ENCODE measurements at places on chromosomes 1 and 21.
A peak's percentile ranks its signal among the peaks of the same experiment; 100 is the strongest.

GRCh38 chr1:42195841-42196240, 31.3 kb upstream of the GUCA2A start:
- no peak for DNase-seq

DNA sequence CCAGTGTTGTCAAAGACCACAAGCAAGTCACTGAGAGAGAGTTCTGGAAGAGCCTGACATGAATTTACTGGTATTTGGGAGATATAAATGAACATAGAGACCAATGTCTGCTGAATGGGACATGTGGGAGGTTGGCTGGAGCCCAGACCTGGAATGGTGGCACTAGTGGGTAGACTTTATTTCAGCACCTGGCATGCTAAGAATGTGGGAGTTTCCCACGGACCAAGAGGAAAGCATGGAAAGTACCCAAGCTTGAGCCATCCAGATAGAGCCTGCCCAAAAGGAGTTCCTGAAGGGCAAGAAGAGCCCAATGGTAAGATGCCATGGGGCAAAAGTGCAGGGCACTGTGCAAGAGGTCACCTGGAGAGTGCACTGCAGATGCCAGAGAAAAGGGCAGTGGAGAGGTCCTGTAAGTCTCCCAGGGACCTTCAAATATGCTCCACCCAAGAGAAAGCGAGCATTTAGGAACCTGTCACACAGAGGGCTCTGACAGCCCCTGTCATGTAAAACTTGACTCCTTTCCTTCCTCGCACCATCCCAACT, 8.1 kb upstream of the ZNF687 start:
- DNase-seq, result no peak

DNA sequence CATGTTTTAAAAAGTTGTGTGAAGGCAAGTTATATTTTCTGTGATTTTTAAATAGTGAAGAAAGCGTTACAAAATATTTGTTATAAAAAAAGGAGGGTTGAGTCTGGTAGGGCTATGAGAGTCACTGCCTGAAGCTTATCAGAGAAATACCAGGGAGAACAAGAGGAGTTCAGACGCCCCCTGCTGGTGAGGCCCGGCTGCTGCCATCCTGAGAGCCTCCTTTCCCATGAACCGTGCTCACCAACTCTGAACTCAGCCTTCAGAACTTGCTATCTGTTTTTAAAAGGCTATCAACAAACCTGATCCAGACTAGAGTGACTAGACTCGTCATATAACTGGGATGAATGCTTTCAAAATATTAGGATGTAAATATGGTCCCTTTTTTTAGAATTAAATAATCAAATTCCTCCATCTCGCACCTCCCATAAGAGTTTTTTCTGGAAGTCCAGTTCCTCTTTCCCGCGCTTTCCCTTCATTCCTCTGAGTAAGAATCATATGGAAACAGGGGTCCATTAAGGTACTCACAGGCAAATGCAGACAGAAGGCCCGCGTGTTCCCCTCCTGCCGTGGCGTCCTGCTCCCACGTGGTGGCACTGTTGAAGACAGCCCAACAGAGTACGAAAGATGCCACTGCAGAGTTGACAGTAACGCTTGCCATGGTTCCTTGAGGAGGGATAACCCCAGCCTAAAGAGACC, 26.2 kb upstream of the SPATA6 start:
- DNase-seq, result peak; percentile 91

DNA sequence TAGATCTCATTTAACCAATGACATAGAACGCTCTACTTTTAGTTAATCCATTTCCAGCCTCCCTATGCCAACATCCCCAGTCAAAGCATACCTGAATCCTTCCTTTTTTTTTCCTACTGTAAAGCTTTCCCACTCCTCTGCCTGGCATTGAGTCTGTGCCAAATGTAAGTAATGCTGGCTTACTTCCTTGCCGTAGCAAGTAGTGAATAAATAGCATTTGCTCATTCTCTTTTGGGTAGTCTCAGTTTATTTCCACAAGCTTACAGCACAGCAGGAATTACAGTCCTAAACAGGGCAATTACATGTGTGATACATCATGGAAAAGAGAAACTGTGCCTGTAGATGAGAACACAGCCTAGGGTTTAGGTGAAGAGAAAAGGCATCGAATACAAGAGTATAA, 352.6 kb upstream of the NEGR1 start:
- peak; percentile 60 for DNase-seq

All from NCI-H2029 treated with DMSO at 0.1 percent for 48 hours (cell line).